ENCODE measurements at places on chromosomes 12 and 14. TPM values are rescaled to one million over a fixed set of nuclear protein-coding genes. Genes with fewer than 3 reads are reported as not detected.
A peak's percentile ranks its signal among the peaks of the same experiment; 100 is the strongest.

LRRC10 gene
- total RNA-seq = not detected

LRRC43 gene
- 1.7 TPM for total RNA-seq

DDX47 gene
- 71.2 TPM for total RNA-seq

COPS7A gene
- total RNA-seq = 71.8 TPM

LTBP2 gene
- total RNA-seq = 210 TPM

PAPLN gene
- total RNA-seq = 4.3 TPM

DNA sequence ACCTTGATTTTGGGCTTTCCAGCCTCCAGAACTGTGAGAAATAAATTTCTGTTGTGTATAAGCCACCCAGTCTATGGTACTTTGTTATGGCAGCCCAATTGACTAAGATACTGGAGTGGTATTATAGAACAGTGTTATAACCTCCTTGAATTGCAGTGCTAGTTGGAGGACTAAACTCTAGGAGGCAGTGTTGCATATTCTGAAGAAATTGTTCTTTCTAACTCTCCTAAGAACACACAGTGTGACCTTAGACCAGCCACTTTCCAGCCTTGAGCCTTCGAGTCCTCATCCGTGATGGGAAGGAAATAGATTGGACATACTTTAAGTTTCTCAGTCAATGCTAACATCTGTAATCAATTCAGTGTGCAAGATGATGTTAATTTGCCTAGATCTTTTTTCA is 22.4 kb upstream of the LRRC10 start:
- no peak for DNase-seq

- DNase-seq = no peak
Measured at GRCh38 chr12:8644345-8645248, 18.0 kb downstream of the MFAP5 start.

GRCh38 chr14:99718031-99718810 is 34.1 kb downstream of the CYP46A1 start:
- no peak for DNase-seq

DNA sequence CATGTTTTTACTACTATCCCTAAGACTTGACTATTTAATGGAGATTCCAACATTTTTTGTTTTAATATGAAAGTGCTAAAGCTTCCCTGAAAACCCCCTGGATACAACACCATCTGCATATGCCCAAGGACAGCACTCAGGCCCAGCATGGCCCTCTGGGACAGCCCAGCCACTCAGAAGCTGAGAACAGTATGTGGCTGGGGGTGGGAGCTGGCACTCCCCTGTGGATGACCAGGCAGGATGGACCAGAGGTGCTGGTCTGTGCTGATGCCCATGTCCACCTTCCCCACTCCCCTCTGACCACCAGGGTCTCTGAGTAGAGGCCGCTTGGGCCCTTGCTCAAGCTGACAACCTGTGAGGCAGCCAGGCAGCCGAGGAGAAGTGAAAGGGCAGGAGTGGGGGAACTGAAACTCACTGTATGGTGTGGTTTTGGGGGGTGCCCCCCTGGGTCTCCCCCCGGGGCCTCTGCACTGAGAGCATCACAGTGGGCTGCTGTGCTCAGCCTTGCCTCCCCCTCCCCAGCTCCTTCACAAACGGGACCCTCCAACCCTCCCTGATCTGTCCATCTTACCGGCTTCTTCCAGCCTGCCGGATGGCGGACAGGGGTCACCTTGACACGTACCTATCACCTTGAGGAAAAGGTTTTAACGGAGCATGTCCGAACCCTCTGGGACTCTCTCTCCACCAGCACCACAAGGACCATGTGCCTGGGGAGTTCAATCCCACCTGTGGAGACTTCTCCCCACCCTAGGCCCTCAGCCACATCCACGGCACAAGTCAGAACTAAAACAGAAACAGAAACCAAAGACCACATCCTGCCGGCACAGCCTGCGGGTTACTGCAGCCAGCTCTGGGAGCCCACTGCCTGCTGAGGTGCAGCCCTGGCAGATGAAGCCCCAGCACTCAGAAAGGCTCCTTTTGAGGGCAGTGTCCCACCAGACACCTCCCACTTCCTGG is at the start of gene TMEM229B:
Gene TMEM229B (minus strand): TSS at position 785 of the 957 bp plus-strand sequence. CDS start 14,798 bp downstream, outside the sequence.
- peak; percentile 38 for DNase-seq

Measured in fibroblast of villous mesenchyme (primary cell).